ENCODE measurements at places on chromosomes 2 and 18.

GRCh38 chr2:203997980-203998809 lies 61.6 kb downstream of the ICOS start:
- DNase-seq, result peak; percentile 32

DNA sequence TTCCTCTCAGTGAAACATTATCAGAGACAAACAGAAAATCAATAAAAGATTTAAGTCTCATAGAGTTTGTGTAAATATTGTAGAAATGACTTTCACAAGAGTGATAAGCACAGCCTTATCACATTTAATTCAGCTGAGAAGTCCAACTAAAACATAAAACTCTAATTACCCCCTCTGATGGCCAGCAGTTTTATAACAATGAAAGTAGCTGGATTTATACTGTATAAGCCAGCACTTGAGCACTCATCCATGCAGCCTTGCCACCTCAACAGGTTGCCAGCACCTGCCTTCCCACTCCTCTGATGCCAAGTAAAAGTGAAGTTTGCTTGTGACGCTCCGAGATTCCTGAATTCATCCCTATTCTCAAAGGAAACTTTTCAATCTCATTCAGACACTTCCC lies 103.0 kb upstream of the STK39 start:
- DNase-seq, result no peak

DNA sequence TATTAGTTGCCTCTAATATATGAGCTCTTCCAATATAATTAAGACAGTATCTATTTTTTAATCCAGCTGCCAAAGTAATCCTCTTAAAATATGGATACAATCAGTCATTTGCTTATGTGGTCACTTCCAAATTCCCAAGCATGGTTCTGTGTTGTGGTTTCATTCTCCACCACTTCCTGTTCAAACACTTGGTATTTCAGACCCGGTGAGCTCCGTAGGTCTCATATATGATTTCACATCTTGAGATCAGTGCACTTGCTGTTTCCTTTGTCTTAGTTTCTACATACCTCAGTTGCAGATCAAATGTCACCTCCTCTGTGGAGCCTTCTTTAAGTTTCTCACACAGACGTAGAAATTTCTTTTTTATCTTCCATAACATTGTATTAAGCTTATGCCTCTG lies 254.2 kb downstream of the KCNS3 start:
- peak; percentile 31 for DNase-seq

DNA sequence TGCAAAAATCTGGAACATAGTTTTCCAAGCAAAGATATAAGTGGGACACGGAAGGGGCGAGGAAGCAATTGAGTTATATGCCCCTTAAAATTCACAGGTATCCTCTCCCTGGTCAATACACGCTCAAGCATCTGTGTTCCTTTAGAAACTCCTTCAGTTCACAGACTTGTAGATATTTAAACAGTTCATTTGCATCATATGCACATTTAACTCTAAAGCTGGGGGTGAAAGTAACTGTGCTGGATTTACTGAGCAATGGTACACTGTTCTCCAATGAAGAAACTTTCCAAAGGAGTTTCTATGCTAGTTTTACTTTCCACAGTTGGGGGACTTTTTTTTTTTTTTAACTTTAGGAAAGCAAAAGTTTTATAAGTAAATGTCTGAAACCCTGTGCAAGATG lies 293.0 kb upstream of the TNP1 start:
- no peak for DNase-seq

GRCh38 chr2:88692187-88692586 lies 714 bp downstream of the RPIA start:
- peak; percentile 23 for DNase-seq

- peak; percentile 34 for DNase-seq
Observed at GRCh38 chr18:50424877-50425690, 50.2 kb downstream of the SKA1 start.

DNA sequence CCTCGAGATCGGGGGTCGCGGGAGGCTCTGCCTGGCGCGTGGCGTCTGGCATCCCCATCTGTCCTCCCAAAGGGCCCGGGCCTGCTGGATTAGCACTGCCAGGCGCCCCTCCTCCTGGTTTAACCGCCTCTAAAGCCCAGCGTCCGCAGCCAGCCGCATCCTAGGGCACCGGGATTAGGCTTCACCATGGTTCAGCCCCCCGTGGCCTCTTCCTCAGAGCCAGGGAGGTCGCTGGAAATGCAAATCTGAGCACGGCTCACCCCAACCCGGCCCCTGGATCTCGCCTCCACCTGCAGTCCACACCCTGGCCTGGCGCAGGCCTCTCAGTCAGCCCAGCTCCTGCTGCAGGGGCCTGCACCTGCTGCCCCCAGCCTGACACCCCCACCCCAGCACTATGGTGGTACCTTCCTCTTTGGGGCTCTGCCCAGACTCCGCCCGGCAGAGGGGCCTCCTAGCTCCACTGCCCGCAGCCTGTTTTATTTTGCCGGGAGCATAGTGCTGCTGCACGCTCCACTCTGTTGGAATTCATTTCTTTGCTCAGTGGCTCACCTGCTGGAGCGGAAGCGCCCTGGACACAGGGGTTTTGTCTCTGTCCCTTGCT lies 13.2 kb downstream of the PRELID3A start:
- no peak for DNase-seq

- DNase-seq, result peak; percentile 42
Observed at GRCh38 chr2:30470426-30470825, 23.4 kb downstream of the LCLAT1 start.

DNA sequence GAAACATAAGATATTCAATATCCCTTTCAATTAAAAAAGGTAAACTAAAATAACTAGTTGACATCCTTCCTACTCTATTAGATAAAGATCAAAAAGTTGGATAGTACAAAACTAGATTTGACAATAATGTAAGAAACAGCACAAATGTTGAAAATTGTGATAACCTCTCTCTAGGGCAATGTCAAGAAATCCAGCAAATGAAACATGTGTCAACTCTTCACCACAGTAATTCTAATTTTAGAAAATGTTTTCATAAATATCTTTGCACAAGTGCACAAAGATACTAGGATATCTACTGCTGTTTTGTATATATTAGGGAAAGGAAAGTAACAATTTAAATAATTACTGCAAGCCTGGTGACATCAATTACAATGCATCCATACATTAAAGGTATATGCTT lies 1220.1 kb downstream of the LRP1B start:
- no peak for DNase-seq

GRCh38 chr2:177541258-177541991 lies 148.9 kb downstream of the AGPS start:
- no peak for DNase-seq

GRCh38 chr2:159445307-159445706 lies 158.8 kb upstream of the WDSUB1 start:
- no peak for DNase-seq

DNA sequence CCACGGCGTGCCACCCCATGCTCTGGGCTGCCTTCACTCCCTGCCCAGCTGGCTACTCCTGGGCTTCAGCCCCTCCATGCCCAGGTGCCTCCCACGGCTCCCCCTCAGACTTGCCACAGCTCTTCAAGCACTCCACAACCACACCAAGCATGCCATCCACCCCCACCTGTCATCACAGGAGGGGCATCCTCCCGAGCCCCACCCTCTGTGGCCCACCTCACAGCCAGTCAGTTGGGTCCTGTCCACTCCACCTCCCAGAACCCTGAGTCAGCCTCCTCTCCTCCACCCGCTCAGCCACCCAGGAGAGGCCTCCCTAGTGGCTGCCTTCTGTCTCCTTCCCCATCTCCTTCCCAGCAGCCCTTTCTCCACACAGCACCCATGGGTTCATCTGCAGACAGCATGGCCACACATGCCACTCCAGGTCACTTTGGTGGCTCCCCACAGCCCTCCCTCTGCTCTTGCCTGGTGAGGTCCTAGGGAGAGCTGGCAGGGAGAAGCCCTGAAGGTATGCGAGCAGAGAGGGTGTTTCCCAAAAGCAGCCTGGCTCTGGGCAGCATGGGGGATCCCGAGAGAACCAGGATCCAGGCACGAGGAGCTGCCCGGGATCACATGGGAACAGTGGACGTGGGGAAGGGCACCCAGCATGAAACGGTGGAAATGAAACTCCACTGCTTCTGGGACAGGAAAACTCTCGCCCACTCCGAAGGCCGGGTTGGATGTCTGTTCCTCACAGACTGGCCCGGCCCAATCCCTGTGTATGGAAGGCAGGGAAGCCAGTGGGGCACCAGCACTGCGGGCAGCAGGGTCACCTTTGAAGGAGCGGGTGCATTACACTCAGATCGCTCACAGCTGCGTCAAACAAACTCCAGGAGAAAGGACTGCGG lies 2.7 kb downstream of the LIMS2 start:
- peak; percentile 24 for DNase-seq

- peak; percentile 31 for DNase-seq
Observed at GRCh38 chr18:59416818-59417217, 57.8 kb upstream of the LMAN1 start.

DNA sequence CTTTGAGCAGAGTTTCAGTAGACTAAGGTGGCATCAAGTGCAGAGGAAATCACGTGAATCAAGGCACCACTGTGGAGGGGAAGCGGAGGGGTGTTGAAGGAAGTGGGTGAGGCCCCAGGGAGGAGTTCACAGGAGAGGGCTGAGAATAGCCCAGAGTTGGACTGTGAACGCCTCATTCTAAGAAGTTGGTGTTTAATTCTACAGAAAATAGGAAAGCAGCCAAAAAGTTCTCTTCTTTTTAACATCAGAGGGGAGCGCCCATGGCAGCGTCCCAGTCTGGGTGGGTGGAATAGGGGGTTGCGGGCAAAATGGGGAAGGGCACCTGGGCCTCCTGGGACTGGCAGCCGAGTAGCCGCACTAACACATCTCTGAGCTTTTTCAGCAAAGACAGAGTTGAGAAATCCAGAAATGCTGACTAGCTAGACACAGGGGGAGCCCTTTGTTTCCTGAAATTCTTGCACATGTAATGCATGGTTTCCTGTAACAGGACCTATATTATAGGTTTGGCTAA lies 97.0 kb downstream of the NEB start:
- DNase-seq, result no peak

- DNase-seq, result no peak
Observed at GRCh38 chr2:132645176-132645575, 24.8 kb downstream of the LYPD1 start.

- no peak for DNase-seq
Observed at GRCh38 chr2:10623776-10624175, 66.0 kb downstream of the NOL10 start.

- peak; percentile 90 for DNase-seq
Observed at GRCh38 chr2:200252265-200253067, 54.0 kb upstream of the SPATS2L start.

GRCh38 chr18:75654851-75655751 lies 227.6 kb upstream of the SMIM21 start:
- no peak for DNase-seq

GRCh38 chr2:137764646-137765045 lies 199.6 kb upstream of the HNMT start:
- DNase-seq, result no peak

GRCh38 chr18:79497638-79498081 lies 101.9 kb downstream of the NFATC1 start:
- DNase-seq, result peak; percentile 50

DNA sequence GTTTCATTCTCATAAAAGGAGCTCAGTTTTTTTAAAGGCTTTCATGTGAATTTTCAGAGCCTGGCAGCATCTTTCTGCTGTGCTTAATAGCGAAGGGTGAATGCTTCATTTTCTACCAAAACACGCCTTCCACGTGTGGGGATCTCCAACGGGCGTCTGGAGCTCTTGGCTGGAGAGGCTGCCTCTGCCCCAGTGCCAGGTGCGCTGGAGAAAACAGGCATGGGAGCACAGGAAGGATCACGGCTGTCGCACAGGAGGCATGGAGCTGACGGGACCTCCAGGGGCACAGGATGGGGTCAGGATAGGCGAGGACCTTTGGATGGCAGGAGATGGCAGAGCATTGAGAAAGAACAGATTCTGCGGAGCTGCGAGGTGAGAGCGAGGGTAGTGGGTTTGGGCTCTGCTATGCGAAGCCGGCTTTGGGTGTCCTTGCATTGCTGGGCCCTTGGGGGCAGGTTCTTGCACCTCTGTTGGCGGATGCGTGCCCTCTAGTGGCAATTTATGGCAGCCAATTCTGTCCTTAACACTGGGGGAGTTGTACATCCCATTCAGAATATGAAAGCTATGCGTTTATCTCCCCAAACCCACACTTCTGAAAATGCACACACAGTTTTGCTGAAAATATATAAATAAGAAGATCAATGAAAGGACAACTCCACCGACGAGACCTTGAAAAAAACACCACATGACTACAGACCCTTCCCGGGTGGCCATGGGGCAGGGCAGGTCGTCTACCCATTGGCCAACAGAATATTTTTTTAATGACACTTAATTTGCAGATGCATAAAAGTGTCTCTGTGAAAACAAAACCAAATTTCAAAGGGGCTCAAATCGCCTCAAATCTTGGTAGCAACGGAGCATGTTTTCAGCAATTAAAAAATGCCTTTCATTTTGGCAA lies 90.4 kb upstream of the SLC35G4 start:
- peak; percentile 49 for DNase-seq

GRCh38 chr2:225064362-225064761 lies 22.1 kb upstream of the DOCK10 start:
- no peak for DNase-seq

GRCh38 chr18:23585007-23585871 lies 1.1 kb downstream of the NPC1 start:
- DNase-seq, result peak; percentile 61

DNA sequence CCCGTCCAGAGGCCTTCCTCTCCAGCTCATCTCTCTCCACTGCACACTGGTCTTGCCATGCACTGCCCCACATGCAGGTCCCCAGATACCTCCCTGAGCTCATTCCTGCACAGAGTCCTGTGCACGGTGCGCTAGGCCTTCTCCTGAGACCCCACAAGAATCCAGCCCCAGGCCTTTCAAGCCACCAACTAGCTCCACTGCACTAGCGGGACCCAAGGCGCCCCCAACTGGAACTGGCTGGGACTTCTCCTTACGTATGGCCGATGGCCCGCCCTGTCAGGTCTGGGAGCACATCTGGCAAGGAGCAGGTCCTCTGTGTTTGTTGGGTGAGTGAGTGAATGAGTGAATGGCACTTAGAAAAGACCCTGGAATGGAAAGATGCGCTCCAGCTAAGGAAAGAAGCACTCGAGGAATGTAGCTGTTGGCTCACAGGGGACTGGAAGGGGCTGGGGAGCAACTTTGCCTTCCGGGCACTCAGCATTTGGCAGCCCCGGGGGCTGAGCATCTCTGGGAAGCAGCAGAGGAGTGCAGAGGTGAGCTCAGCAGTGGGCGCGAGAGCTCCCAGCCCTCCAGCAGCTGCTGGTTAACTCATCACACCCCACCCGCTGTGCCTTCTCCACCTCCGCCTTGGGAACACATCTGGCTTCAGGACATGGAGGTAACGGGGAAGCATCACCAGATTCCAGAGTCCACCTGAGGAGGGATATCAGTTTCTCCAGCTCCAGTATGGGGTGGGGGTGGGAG lies 223.1 kb downstream of the GLI2 start:
- DNase-seq, result no peak

- peak; percentile 98 for DNase-seq
Observed at GRCh38 chr18:49725809-49726674, 87.3 kb downstream of the ACAA2 start.

GRCh38 chr2:189285962-189286645 lies 106.5 kb upstream of the COL5A2 start:
- DNase-seq, result peak; percentile 95

GRCh38 chr18:33536904-33537303 lies 41.1 kb upstream of the ASXL3 start:
- DNase-seq, result no peak

- no peak for DNase-seq
Observed at GRCh38 chr2:185522472-185522871, 216.1 kb upstream of the FSIP2 start.

GRCh38 chr2:149849136-149849535 lies 261.6 kb upstream of the MMADHC start:
- DNase-seq, result no peak
